Activated CD4-positive, alpha-beta T cell treated with anti-CD3 and anti-CD28 coated beads, Interleukin-2, Interleukin-4, amounts not matched to agents 100 ng/mL and 50 ng/mL, durations not matched to agents 16 hours and 8 hours (primary cell): ENCODE measurements at places on chromosomes 12 and 14.

- DNase-seq: no peak
Observed at GRCh38 chr14:102893452-102893851, 29.0 kb upstream of the AMN start.

GRCh38 chr14:77799863-77800730 lies at the start of gene ADCK1:
Gene ADCK1, plus strand, starts transcription at chr14:77800109. Its CDS starts 18,870 bp downstream, at chr14:77818979.
- DNase-seq: peak; percentile 86

GRCh38 chr12:128613837-128614590 lies 209.7 kb downstream of the SLC15A4 start:
- no peak for DNase-seq

GRCh38 chr14:58639842-58640484 lies 2.2 kb downstream of the DACT1 start:
- DNase-seq: peak; percentile 31

DNA sequence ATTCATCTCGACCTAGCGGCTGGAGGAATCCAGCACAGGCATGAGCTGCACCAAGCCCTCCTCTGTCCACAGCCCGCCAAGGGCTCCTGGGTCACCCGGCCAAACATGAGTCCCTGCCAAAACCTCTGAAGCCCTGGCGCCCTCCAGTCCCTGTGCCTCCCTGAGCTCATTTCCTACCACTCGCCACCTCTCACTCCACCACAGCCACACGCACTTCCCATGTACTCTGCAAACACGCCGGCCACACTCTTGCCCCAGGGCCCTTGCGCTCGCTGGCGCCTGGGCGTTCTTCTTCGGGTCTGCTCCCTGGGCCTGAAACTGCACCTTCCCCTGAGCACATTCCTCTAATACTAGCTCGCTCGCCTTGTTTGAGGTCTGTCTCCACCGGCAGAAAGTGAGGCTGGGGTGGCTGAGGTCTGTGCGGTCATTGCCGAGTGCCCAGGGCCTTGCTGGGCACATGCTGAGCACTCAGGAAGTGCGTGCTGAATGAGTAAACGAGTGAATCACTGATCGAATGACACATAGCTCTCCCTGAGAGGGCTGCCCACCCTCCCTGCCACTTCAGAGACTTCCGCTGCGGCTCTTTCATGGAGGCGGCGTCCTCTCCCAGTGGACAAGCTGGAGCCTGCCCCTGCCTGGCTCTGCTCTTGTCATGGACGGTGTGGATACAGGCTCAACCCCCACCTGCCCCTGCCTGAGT lies 33.7 kb upstream of the DLK1 start:
- no peak for DNase-seq

DNA sequence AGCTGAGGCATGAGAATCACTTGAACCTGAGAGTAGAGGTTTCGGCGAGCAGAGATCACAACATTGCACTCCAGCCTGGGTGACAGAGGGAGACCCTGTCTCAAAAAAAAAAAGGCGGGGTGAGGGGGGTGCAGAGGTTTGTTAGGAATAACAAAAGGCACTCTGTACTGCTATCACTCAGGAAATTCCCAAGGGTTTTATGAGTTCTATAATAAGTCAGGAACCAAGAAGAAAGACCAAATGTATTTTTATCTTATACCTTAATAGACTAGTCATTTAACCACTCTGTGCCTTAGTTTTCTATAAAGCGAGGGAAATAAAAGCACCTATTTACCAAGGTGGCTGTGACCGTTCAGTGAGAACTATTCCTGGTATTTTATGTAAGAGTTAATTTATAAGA lies 319.2 kb downstream of the GPHN start:
- DNase-seq: no peak

- no peak for DNase-seq
Observed at GRCh38 chr12:131785763-131786330, 42.3 kb upstream of the MMP17 start.

DNA sequence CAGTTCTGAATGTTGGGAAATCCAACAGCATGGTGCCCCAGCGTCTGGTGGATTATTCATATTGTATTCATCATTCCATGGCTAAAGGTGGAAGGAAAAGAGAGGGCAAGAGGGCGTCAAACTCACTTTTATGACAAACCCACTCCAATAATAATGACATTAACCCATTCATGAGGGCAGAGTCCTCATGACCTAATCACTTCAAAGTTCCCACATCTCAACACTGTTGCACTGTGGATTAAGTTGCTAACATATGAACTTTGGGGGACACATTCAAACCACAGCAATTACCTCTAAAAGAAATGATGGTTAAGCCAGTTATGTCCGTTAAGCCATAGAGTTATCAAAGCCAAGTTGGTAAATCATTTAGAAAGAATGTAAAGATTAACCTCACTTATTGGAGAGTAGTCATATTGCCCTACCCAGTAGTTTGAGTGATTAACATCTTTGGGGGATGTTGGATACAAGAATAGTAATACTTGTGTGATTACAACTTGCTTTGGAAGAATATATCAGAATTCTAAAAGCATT lies 212.4 kb upstream of the FLRT2 start:
- no peak for DNase-seq

DNA sequence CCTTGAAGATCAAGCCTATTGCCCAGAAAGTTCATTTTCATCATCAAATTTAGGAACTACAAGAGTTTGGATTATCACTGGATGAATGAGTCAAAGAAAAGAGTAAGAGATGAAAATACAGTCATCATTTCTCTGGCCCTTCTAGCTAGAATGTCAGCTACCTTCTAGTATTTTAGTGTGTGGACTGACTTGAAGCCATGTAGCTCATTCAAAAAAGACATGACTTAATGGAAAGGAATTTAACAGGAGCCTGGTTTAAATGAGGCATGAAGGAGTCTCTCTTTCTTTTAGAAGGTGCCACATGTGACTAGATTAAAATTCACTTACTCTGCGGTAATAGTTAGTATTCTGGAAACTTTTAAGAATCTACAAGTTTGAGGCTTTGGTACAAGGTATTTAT lies 7.1 kb downstream of the PTHLH start:
- DNase-seq: no peak

DNA sequence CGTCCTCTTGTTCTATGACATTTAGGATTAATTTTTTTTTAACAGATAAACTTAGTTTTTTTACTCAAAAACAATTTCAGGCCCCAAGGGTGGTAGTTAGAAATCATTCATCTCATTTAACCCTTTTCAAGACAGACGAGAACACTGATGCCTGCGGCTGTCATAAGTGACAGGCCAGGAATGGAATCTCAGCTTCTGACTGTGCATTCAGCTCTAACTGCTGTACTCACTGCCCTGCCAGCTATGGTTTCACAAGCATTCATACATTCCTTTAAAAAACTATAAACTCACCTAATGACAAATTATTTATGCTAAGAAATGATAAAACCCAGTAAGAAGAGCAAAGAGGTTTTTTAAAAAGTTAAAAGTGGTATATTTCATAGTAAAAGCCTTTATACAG lies 8.8 kb downstream of the DENND5B start:
- DNase-seq: no peak

DNA sequence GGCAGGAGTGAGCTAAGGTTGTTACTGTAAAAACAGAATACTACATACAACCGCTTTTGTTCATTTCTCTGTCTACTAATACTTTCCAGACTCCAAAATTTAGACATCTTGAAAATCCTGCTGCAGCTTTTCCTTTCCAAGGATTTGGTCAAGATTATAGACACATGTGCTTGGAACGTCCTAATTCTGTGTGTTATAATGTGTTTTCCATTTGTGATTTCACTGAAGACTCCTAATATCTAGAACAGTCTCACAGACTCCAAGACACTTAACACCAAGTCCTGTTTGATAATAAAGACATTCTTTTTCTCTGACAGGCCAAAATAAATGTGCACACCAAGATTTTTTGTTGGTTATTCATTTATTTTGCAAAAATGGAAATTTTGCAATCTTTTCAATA lies 41.8 kb upstream of the TMTC2 start:
- DNase-seq: no peak

- DNase-seq: no peak
Observed at GRCh38 chr12:128695697-128696096, 128.1 kb downstream of the SLC15A4 start.

DNA sequence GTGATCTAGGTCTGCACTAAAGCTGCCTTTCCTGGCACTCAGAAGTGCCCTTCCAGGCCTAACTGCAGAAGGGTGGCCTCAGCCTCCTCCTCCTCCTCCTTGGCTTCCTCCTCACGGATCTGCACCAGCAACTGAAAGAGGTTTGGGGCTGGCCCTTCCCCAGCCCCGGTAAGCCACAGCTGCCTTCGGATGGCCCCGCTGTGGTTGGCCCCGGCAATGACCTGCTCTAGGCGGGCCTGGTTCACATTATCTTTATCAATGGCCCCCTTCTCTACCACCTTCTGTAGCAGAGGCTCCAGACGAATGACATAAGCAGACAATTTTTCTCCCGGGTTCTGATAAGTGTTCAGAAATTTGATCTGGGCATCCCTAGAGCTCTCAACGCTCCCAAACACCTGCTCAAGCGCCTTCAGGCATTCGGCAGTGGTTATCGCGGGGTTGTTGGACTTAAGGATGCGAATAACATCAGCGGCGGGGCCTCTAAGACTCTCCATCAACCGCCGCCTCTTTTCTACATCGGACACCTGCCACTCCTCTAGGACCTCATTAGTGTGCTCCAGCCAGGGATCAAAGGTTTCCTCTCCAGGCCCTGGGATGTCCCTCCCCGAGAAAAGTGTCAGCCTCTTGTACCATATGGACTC lies 1.5 kb downstream of the PNMA1 start:
- peak; percentile 48 for DNase-seq

DNA sequence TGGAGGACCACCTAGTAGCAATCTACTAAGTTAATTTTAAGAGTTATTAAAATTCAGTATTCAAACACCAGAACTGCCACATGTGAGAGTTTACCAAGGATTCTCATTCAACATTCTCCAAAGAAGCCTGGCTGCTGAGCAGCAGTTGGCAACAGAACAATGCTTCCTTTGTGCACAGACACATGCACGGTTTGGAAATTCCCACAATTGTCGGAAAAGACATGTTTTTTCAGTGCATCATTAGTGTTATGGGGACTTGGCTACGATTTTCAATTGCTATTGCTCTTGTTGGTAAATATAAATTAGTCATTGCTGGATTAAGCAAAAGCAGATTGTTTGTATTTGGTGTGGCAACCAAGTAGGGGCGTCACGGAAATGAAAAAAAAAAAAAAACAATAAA lies 22.2 kb downstream of the ST8SIA1 start:
- no peak for DNase-seq

DNA sequence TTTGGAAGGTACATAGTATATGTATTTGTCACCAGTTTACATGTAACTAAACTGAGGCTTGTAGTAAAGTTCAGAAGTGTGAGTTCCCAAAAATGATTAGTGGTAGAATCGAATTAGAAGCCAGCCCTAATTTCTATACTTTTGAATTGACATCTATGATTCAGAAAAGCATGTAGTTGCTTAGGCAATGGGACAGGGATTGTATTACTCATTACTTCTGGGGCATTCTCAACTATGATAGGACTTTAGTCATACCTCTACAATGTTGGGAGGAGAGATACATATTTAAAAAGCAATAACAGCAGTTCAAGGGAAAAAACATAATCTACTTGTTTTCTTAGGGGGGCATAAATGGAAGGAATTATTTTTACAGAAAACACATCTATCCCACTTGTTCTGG lies 277.9 kb upstream of the E2F7 start:
- no peak for DNase-seq

GRCh38 chr12:51777457-51777856 lies 71.1 kb downstream of the FIGNL2 start:
- DNase-seq: no peak

GRCh38 chr14:95238487-95239298 lies 81.0 kb downstream of the CLMN start:
- DNase-seq: no peak

DNA sequence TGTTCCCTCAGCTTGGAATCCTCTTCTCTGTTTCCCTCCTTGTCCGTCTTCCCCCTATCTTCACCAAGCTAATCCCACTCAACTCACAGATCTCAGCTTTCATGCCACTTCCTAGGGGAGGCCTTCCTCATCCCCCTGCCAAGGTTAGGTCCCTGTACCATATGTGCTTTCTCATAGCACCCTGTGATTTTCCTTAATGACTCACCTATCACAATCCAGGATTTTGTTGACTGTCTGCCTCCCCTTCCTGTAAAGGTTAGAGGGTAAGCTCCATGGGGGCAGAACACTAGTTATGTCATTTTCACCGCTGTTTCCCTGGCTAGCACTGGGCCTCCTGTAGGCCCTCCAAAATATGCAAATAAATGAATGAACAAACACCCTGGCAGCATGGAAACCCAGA lies 57.6 kb downstream of the CRADD start:
- DNase-seq: no peak

DNA sequence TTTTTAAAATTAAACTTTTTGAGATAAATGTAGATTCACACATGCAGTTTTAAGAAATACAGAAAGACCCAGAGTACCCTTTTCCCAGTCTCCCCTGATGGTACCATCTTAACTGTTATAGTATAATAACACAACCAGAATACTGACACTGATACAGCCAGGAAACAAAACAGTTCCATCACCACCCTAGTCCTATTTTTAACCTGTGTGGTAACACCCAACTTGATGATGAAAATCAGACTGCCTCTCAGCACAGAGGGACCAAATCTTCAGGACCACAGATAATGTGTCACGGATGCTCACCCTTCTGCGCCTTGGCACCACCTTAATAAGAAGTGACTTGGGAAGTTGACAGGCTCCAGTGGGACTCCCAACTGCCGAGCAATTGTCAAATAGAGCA lies 18.1 kb downstream of the FBXO21 start:
- no peak for DNase-seq

DNA sequence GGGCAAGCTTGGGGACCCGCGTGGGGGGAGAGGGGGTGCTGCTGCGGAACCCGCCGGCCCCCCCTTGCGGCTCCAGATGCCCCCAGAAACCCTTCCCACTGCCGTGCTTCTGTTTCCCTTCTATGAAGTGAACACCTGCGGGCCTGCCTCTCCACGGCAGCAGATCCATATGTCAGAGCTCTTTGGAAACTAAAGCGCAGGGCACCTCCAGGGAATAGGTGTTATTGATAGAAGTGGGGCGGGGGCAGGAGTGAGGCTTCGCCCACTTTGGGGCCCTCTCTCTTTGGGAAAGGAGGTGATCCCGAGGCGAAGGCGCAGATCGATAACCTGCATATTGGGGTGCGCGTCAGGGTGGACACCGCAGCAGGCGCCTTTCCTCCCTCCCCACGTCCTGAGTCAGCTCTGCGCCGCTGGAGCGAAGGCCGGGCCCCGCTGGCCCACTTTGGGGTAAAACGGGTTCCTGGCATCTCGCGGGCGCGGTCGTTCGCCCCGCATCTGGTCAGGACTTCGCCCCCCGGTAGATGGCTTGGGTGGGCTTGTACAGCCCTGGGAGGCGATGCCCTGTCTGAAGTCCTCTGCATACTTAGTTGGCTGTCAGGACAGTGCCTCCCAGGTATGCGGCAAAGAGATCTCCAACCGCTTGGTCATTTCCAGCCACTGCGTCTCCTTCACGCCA lies 524 bp downstream of the KMT5A start:
- DNase-seq: no peak

DNA sequence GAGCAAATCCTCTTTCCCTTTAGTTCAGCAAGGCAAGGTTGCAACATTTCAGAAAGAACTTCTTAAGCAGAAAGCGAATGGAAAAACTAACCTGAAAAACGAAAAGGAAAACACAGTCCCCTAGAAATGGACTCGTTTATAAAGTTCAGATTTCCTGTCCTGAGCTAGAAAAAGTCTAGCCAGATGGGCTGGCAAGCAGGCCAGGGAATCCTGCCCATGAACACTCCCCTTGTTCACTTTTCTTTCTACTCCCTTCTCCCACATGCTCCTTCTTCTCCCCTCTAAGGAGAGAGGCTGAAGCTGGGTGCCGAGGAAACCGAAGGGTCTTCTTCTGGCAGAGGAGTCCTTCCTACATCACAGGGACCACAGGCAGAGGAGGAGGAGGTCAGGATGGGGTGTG lies 27.1 kb downstream of the LTBP2 start:
- no peak for DNase-seq
